Occipital lobe (tissue), 3 donors: ENCODE measurements at places on chromosomes 3 and 15. TPM values are rescaled to one million over a fixed set of nuclear protein-coding genes. Genes with fewer than 3 reads are reported as not detected.

HIGD2B gene
- 0.47 TPM for total RNA-seq

GNB4 gene
- total RNA-seq: 177 TPM

MME gene
- 7.2 TPM for total RNA-seq

CERS3 gene
- 1.1 TPM for total RNA-seq

SLC33A1 gene
- 54.1 TPM for total RNA-seq

THRB gene
- 44.5 TPM for total RNA-seq

GRCh38 chr15:53716909-53717876 lies 42.3 kb downstream of the WDR72 start:
- DNase-seq: no peak

GRCh38 chr15:87661454-87662355 lies 594.8 kb downstream of the NTRK3 start:
- DNase-seq: no peak

- DNase-seq: no peak
These were observed 348.5 kb upstream of the POU1F1 start for GRCh38 chr3:87624860-87625259.

DNA sequence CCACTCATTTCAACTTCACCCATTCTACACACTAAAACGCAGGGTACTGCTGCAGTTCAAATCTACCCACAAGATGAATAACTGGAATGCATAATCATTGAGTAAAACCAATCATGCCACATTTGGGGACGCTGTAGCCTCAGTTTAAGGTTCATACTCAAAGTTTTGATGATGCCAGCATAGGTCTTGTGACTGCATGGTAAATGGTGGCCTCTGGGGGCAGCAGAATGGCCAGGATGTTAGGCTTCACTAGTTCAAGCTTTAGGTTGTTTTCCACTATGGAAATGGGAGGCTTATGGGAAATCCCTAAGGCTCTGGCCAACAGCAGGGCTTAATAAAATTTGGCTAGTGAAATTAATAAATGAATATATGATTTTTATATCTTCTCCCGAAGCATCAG lies 104.3 kb upstream of the TSC22D2 start:
- no peak for DNase-seq

DNA sequence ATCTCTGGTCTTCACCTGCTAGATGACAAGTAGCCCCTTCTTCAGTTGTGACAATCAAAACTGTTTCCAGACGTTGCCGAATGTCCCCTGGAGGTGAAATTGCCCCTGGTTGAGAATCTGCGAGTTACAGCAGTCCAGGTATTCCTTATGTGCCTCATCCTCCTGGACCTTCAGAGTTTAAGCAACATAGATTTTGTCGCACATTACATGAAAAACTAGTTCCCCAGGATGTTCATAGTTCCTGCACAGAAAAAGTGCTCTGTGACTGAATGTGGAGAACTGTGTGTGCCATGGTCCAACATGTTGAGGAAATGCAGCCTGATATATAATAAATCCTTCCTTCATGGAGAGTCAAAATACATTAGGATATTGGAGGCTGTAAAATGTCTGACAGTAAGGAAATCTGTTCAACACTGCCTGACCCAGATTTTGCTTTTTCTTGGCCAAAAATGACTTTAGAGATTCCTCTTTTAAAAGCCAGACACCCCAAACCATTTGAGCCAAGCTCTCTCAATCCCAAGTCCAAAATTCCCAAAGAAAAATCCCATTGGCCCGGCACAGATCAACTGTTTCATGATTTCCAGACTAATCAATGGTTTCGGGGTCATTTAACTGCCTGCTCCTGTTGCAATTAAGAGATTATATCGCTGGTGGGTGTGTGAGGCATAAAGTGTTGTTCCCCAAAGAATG lies 20.4 kb upstream of the SHC4 start:
- no peak for DNase-seq
